ENCODE measurements at places on chromosomes 1 and 21. TPM values are rescaled to one million over a fixed set of nuclear protein-coding genes. Genes with fewer than 3 reads are reported as not detected.

SERTAD4 gene
- 0.25 TPM for total RNA-seq

DNA sequence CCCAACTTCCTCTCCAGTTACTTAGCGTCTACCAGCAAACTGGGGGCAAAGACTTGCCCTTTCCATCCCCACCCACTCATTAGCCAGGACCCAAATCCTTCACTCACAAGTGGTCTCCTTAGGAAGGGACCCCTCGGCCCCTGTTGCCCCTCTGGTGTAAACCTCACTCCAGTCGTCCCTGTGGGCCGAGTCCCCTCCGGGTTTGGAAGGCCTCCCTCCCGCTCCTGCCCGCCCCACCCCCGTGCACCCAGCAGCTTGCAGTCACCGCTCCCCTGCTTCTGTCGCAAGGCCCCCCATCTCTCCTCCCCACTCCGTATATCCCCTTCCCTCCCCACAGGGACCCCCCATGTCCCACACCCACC, 1.2 kb downstream of the EFHD2 start:
- no peak for DNase-seq

DNA sequence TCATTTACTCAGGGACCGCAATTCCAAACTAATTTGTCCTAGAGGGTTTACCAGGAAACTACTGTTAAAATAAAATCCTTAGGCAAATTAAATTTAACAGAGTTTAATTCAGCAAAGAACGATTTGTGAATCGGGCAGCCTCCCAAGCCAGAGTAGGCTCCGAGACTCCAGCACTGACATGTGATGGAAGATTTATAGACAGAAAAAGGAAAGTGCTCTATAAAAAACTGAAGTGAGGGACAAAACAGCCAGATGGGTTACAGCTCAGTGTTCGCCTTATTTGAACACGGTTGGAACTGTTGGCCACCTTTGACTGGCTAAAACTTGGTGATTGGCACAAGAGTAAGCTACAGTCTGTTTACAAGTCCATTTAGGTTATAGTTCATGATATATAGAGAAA, 35.2 kb upstream of the RCSD1 start:
- DNase-seq = no peak

CA6 gene
- total RNA-seq = not detected

A3GALT2 gene
- total RNA-seq = not detected

- DNase-seq = peak; percentile 98
Measured at GRCh38 chr1:161766102-161766981, at the start of gene ATF6. Gene ATF6 (plus strand): TSS chr1:161766320. CDS start chr1:161766361, 41 bp downstream.

GNG4 gene
- total RNA-seq = 0.13 TPM

- peak; percentile 65 for DNase-seq
Measured at GRCh38 chr1:204410688-204411450, 748 bp downstream of the PPP1R15B start.

- DNase-seq = no peak
Measured at GRCh38 chr1:199489594-199489993, 537.9 kb upstream of the NR5A2 start.

DNA sequence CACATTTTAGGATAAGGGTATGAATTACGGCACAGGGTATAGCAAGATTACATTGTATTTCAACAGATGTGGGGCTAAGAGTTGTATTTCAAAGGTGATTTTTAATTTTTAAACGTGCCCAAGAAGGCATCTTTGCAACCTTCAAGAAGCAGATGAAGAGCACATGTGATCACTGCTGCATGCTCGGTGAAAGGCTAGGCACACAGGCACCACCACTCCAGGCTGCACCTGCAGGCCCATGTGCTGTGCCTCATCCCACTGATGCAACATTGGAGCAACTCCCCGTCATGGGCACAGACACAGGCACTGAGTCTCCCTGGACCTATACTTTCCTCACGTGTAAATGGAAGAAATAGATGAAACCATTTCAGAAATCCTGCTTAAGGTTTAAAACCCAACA, 23.5 kb downstream of the UBE2G2 start:
- DNase-seq = no peak

LCE1F gene
- total RNA-seq = not detected

- no peak for DNase-seq
Measured at GRCh38 chr1:161206411-161207140, 4.4 kb downstream of the NDUFS2 start.

- DNase-seq = no peak
Measured at GRCh38 chr1:105100102-105100501, 1350.4 kb downstream of the AMY1C start.

- DNase-seq = no peak
Measured at GRCh38 chr1:217153361-217153760, 430.1 kb upstream of the ESRRG start.

METTL18 gene
- 4.7 TPM for total RNA-seq

GRCh38 chr1:63904826-63905225, 131.0 kb downstream of the ROR1 start:
- DNase-seq = no peak

DNA sequence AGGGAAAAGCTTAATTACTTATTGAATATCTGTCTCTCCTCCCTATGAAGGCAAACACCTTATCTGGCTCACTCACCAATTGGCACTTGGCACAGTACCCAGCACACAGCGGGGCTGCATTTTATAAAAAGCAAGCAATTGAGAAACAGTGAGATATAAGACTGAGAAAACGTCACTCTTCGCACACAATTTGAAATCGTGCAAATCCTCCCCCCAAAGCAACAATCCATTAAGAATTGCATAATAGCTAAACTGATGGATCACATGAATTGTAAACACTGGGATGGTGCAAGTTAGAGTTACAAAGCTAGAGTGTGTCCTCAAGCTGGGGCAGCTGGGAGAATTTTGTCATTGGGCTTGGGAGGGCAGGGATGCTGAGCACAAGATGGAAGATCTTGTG, 27.1 kb downstream of the PRDX6 start:
- no peak for DNase-seq

DNA sequence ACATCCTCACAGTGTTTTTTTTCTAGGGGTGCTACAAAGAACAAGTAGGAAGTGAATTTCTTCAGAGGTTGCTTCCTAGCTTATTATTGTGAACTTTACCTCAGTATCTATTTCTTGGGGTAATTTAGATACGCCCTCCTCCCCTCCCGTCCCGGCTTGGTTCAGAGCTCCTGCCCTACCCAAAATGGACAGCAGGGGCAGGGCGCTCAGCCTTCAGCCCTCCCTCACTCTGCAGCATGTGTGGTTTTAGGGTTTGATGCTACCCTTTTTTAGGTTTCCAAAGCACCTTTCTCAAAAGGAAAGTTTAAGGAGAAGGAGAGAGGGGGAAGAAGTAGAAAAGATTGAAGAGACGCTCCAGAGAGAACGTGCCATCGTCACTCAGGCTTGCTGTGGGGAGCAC, 16.9 kb upstream of the POGK start:
- DNase-seq = no peak

- DNase-seq = no peak
Measured at GRCh38 chr1:208178091-208178529, 66.1 kb downstream of the PLXNA2 start.

- DNase-seq = no peak
Measured at GRCh38 chr1:224348137-224348536, 8.5 kb upstream of the CNIH4 start.

GRCh38 chr1:118890851-118891384, 97.2 kb downstream of the TBX15 start:
- no peak for DNase-seq

TNFAIP8L2 gene
- total RNA-seq = not detected

DNA sequence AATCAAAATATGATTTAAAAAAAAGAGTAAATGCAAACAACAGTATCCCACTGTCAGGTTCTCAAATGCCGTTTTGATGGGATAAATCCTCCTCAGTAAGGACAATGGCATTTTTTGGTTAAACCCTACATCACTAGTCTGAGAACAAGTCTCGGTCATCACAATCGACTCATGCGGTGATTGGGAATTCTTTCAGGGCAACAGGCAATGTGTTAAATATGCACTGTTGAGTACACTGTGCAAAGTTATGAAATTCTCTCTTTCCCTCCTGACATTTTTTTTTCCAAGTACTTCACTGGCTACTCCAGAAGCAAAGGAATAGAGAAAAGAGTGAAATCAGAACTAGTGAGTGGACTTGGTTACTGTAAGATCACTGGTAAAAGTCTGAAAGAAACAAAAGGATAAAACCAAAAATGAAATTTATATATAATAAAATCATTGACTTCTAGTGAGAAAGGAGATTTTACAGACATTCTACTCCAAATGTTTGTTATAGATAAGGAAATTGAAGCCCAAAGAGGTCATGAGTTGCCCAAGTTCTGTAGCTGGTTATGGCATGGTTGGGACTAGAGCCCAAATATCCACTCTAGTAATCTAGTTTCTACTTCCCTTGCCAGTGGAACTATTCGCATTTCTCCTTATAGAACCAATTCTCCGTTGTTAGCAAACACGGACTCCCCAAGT, 111.3 kb downstream of the TGFBR3 start:
- no peak for DNase-seq

GRCh38 chr1:23035823-23036452, 16.7 kb downstream of the KDM1A start:
- DNase-seq = no peak

DNA sequence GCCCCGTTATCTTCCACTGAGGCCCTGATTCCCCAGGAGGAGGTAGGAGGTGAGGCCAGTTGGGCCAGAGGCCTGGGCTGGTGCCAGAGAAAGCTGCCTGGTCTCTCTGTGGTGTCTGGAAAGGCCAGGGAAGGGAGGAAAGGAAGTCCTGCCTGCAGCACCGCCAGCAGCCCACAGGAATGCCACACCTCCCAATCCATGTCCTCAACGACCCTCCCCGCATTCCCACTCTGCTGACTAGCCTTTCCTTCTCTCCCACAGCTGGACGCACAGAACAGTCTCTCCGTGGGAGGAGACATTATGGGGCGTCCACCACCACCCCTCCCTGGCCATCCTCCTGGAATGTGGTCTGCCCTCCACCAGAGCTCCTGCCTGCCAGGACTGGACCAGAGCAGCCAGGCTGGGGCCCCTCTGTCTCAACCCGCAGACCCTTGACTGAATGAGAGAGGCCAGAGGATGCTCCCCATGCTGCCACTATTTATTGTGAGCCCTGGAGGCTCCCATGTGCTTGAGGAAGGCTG, 18.0 kb downstream of the CSF1 start:
- DNase-seq = no peak

GRCh38 chr1:53736290-53736689, 2.7 kb downstream of the GLIS1 start:
- no peak for DNase-seq

GRCh38 chr21:15272591-15272990, 207.8 kb upstream of the NRIP1 start:
- DNase-seq = no peak

SIPA1L2 gene
- total RNA-seq = 11.8 TPM

RGS8 gene
- total RNA-seq = not detected

GRCh38 chr1:68206848-68207689, 25.3 kb downstream of the WLS start:
- DNase-seq = no peak

DNA sequence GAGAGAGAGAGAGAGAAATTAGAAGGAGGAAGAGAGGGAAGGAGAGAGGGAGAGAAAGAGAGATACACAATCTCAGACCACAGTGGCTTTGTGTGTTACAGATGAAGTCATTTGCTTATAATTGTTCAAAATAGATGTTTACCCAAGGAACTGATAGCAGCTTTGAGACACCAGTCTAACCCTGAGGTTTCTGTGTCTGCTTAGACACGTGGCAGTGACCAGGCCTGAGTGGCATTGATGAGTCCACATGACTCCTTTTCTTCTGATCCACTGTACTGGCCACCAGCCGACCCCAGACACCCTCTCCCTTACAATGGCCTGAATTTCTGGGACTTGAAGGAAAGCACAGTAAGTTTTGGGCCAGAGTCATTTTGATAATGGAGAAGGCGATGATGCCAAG, 104.9 kb downstream of the DUSP10 start:
- no peak for DNase-seq

DNA sequence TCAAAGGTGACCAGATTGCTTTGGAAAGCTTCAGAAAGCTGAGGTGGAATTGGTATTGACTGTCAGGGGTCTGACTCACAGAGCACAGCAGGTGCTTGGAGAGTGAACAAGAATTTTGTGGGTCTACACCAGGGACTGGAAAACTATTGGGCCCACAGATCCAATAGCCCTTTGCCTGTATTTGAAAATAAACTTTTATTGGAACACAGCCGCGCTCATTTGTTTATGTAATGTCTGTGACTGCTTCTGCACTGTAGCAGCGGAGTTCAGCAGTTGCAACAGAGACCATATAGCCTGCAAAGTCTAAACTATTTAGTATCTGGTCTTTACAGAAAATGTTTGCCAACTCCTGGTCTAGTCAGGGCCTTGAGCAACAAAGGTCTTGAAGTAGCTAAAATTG, 315.6 kb downstream of the NFIA start:
- no peak for DNase-seq

GRCh38 chr1:203408486-203409481, 57.9 kb upstream of the FMOD start:
- peak; percentile 56 for DNase-seq

- DNase-seq = no peak
Measured at GRCh38 chr1:223425550-223425949, 32.3 kb downstream of the CCDC185 start.
